Activated CD4-positive, alpha-beta memory T cell treated with anti-CD3 and anti-CD28 coated beads for 36 hours (primary cell): ENCODE measurements at places on chromosomes 6 and 20.

DNA sequence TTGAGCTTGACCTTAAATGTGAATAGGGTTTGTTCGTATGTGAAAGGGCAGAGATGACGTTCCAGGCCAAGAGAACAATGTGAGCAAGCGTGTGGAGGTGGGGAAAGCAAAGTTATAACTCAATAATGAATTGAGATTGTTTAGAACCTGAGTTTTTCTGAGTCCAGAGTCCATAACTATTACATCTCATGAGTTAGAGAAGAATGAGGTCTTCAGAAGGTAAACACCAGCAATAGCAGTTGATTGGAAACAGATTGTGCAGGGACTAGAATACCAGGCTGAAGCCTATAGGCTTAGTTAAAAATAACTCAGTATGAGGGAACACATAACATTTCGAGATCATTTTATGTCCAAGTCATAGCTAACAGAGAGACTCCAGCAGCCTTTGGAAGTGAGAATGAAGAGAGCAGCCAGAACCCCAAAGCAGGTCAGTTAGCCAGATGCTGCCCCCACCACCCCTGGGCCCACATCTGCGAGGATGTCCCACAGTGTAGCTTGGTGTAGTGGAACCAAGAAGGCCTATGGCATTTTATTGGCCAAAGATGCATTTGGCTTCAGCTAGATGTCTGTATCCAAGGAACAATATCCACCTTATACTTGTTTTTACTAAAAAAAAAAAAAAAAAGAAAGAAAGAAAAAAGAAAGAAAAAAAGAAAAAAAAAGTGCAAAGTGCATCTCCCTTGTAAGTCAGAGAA is 121.7 kb downstream of the TNFRSF21 start:
- no peak for DNase-seq

DNA sequence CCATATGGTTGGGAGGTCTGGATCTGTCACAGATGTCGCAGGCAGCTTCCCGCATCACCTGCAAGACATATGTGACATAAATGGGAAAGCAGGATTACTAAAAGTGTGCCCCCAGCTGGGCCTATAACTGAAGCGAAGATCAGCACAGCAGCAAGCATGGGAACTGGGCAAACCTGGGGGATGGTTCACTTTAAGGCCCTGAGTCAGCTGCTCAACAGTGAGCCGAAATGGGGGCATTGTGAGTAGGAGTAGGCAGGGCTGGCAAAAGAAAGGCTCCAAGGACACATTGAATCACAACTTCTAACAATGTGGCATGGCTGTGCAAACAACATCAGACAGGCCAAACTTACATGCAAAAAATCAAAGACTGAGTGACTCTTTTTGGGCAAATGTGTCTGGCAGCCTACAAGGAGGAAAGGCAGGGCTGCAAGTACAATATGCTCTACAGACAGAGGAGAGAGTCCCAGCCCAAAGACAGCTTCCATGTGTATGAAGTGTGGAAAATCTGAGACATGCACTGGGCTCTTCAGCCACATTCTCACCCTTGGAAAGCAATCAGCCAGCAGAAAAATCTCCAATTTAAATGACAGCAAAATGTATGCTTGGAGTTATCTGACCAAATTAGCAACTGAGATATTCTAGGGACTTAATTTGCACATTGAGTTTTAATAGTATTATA is 531.0 kb upstream of the MMS22L start:
- DNase-seq, result no peak

DNA sequence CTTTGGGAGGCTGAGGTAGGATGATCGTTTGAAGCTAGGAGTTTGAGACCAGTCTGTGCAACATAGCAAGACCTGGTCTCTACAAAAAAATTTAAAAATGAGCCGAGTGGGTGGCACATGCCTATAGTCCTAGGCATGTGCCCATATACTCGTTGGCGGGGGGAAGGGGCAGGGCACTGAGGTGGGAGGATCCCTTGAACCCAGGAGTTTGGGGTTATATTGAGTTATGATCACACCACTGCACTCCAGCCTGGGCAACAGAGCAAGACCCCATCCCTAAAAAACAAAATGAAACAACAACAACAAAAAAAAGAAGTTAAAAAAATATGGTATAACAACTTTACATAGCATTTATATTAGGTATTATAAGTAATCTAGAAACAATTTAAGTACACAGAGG is 47.8 kb downstream of the LHFPL5 start:
- no peak for DNase-seq

DNA sequence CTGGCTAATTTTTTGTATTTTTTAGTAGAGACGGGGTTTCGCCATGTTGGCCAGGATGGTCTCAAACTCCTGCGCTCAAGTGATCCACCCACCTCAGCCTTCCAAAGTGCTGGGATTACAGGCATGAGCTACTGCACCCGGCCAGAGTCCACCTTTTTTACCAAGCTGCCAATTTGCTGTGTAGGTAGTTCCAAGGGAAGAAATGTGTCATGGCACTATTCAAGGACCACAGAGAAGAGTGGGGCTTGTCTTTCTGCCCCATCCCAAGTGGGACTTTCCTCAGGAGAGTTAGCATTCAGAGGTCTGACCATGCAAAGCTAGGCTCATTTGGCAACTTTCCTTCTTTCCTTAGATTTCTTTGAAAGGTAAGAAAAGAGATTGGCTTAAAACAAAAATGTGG is 111.9 kb upstream of the TRAF3IP2 start:
- DNase-seq, result no peak

- DNase-seq, result no peak
These were observed 465.3 kb downstream of the CBLN4 start for GRCh38 chr20:55540013-55540412.

DNA sequence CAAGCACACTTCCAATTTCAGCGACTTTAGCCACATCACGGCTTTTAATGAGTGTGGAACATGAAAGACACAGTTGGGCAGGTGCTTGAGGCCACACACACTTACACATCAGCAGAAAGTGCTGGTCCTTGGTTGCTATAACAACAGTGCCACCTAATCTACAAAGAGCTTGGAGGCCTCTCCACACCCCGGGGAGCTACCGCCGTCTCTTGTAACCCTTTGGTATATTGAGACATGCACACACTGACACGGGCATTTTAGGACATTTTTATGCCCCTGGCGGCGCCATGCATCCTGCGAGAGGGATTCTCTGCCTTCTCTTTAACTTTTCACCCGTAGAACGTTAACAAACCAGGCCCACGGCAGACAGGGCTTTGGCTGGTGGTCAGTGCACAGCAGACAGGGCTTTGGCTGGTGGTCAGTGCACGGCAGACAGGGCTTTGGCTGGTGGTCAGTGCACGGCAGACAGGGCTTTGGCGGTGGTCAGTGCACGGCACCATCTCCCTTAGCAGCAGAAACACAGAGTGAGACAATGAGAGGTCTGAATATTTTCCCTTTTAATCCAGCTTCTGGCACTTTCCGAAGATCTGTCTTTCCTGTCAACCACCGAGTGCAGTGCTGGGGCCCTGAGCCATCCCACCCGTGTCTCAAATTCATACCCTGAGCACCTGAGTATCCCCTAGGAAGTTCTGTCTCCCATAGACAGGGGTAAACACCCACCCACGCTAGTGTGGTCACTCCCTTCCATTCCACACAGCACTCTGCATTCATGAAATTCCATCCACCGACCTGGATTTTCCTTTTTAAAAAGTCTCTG is 116.6 kb upstream of the RPS6KA2 start:
- DNase-seq, result no peak

DNA sequence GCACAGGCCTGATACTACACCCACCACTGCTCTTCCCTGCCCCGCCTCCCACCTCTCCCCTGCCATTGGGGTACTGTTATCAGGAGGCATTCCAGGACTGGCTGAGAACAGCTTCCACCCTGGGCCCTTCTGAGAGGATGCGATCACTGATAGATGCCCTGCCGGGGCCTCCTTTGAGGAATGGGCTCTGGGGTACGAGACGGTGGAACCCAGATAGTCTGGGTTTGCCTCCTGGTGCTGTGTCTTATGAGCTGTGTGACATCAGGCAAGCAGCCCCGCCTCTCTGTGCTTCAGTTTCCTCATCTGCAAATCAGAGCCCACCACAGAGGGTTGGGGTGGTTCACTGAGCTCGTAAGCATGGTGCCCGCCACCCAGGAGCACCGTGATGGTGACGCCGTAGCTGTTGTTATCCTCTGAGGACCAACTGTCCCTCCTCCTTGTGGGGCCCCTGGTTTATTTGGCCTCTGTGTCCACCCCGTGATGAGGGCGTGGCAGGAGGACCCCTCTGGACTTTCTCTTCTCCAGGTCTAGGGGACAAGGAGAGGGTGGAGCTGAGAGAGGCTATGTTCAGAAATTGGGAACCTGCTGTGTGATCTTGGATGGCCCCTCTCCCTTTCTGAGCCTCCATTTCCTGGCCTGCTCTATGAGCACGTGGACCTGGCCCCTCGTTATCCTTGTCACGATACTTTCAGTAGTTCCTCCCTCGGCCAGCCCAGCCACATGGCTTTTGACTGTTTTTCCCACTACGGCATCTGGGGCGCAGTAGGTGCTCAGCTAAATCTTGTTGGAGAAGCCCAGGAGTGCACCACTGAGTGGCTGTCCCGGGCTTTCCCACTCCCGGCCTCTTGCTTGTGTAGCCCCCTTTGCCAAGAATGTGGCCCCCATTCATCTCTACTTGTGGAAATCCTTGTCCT is 18.3 kb downstream of the SRC start:
- DNase-seq, result no peak

DNA sequence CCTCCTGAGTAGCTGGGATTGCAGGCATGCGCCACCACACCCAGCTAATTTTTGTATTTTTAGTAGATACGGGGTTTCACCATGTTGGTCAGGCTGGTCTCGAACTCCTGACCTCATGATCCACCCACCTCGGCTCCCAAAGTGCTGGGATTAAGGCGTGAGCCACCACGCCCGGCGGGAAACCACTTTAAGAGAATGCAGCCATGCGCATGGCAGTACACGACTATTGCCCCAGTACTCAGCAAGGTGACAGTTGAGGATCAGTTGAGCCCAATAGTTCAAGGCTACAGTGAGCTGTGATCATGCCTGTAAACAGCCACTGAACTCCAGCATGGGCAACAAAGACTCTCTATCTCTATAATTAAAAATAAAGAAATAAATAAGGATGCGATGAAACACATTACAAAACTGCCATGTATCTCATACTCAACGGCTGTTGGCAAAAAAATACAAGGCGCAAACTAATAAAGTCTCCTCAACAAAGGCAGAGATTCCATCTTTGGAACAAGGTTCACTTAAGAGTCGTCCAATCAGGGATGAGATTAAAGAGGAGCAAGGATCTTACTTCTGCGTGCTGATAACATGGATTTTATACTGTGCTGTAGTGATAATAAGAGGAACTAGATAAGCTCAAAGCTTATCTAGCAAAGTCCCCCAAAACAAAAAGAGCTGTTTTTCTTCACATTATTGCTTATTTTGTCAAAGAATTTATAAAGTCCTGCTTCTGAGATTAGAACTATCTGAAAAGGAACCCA is 51.1 kb downstream of the STAU1 start:
- DNase-seq, result no peak

- DNase-seq, result peak; percentile 76
These were observed at the start of gene RGS19 for GRCh38 chr20:64079273-64080012. TSS of gene RGS19 (minus strand) at chr20:64079518. CDS start at chr20:64076886, 2,632 bp downstream.

- no peak for DNase-seq
These were observed 625.9 kb upstream of the FLRT3 start for GRCh38 chr20:14963262-14963663.

DNA sequence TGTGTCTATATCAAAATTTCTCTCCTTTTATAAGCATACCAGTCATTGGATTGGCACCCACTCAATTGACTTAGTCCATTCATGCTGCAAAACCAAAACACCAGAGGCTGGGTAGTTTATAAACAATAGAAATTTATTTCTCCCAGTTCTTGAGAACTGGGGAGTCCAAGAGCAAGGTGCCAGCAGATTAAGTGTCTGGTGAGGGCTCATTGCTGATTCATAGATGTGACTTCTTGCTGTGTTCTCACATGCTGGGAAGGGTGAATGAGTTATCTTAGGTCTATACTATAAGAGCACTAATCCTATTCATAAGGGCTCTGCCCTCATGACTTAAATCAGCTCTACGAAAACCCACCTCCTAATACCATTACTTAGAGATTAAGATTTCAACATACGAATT is 501.4 kb downstream of the EPM2A start:
- no peak for DNase-seq

- peak; percentile 3 for DNase-seq
These were observed 42.4 kb upstream of the ZBP1 start for GRCh38 chr20:57662456-57663240.

DNA sequence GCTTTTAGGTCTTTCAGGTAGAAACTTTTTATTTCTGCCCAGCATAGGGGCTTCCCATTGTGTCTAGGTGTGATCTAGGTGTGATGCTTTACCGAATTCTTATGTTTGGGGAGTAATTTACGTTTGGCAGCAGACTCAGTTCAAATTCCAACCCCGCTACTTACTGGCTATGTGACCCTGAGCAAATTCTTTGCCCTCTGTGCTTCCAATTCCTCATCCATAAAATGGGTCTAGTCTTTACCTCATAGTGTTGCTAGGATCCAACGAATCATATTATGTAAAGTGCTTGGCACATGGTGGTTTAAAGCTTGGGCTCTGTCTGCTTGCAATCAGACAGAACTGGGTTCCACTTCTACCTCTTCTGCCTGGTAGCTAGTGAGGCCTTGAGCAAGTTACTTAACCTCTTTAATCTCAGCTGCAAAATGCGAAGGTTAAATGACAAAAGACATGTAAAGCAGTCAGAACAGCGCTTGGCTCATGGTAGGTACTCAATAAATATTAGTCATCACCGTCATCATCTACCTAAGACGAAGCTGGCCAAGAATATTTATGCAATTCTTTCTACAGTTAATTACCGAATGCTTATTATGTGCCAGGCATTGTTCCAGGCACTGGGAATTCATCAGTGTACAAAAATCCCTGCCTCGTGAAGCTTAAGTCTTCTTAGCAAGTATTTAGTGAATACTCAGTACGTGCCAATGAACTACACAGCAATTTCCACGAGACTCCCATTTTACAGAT is 1.0 kb downstream of the NSFL1C start:
- no peak for DNase-seq

DNA sequence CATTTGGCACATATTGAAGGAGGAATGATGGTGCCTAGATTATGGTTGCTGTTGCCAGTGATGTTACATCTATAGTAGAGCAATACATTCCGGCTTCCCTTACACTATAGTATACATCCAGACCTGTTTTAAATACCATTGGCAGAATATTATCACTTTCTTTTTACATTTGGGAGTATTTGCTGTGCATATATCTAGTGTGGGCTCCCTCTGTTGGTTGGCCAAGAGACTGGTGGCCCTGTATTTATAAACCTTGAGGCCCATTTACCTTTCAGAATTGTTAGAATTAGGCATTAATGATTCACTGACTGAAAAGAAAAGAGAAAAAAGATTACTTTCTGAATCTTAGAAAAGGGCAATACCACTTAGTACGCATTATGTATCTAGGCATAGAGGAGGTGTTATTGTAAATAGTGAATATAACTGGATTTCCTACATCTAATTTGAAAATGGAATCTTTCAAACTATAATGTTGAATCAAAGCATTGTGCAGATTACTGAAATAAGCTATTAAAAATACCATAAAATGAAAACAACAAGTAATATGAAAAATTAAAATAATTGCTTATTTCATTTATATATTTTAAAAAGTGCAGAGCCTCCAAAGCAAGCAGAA is 628.8 kb upstream of the MAN1A1 start:
- DNase-seq, result no peak

- DNase-seq, result peak; percentile 8
These were observed 535 bp downstream of the NKAIN2 start for GRCh38 chr6:123804014-123804786.
